ENCODE measurements at places on chromosomes 12 and 14. TPM values are rescaled to one million over a fixed set of nuclear protein-coding genes. Genes with fewer than 3 reads are reported as not detected.

Gene CHD8
- total RNA-seq: 86.0 TPM

Gene RNASE7
- total RNA-seq: not detected

Gene VSX2
- not detected for total RNA-seq

Gene PIANP
- total RNA-seq: 3.9 TPM

Gene LUM
- total RNA-seq: 481 TPM

Gene ABCB9
- 13.4 TPM for total RNA-seq

Gene NPFF
- not detected for total RNA-seq

Gene PSMA6
- 137 TPM for total RNA-seq

Gene OTX2
- not detected for total RNA-seq

Gene PRPF40B
- total RNA-seq: 28.9 TPM

Gene HELB
- 2.5 TPM for total RNA-seq

Gene CCDC196
- not detected for total RNA-seq

Gene PAX9
- total RNA-seq: 3.9 TPM

Gene ISCU
- total RNA-seq: 93.9 TPM

Gene IQSEC3
- total RNA-seq: 0.37 TPM

Gene OR9K2
- not detected for total RNA-seq

Gene TMEM229B
- 0.37 TPM for total RNA-seq
